ENCODE measurements at places on chromosomes 7 and 10.

- DNase-seq: no peak
These were observed 92.1 kb upstream of the PODXL start for GRCh38 chr7:131648491-131648890.

GRCh38 chr10:7696545-7696944 lies 6.6 kb upstream of the ITIH2 start:
- no peak for DNase-seq

DNA sequence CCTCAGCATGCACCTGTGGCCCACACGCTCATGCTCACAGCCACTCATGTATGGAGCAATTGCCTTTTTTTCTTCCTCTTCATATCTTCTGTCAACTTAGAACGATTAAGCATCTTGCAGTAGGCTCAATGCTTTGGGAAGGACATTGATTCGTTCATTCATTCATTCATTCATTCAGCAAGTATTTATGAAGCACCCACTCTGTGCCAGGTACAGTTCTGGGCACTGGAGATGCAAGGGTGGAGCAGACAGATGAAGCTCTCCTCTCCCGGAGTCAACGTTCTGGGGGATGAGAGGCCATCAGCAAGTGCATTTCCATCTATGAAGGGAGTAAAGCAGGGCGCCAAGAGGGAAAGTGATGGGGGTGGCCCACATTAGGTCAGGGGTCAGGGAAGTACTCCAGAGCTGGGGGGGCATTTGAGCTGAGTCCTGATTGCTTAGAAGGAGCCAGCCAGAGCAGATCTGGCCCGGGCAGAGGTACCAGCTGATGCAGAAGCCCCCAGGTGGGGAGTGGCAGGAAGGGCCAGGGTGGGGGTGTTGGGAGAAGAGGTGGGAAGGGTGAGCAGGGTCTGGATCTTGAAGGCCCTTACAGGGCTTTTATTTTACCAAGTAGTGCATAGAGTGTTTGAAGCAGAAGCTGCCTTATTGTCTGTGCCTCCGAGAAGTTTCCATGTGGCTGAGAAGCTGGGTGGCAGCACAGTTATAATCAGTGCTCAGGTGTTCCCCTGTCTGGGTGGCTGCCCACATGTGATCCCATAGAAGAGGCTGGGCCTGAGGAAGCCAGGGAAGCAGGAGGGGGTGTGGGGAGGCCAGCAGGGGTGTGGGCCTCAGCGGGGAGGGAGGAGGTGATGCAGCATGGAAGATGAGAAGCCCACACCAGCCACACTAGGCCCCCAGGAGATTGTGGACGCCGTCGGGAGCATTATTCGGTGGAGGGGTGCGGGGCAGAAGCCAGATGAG lies 36.2 kb downstream of the CHST3 start:
- DNase-seq: no peak

DNA sequence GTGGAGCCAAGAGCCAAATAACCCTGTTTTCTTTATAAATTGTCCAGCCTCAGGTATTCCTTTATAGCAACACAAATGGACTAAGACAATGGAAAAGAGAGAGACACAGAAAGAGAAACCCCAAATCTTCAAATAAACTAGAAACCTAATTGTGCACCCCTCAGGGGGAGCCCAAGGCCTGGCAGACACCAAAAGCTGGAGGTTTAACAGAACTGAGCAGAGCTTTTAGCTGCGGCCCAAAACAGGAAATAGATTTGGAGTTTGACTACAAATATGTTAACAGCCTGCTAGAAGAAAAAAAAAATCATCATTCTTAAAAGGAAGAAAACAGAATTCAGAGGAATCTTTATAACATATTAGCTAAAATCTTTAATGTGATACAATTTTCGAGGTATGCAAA lies 1135.0 kb downstream of the GATA3 start:
- DNase-seq: no peak

DNA sequence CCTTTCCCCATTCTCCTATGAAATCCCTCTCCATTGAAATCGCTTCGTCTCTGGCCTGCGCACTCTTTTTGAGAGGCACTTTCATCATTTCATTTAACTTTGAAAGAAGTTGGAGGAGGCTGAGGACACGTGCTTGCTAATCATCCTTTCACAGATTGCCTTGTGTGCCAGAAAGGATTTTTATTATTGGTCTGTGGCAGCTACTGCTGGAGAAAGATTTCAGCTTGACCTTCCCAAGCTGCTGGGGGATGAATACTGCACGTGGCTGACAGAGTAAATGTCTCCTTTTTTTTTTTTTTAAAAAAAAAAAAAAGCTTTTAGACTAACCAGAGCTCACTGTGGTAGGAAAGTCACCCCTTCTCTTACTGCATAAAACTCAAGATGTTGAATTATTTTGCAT lies 44.2 kb upstream of the KCNIP2 start:
- no peak for DNase-seq

GRCh38 chr10:79237454-79238157 lies 109.7 kb upstream of the PPIF start:
- no peak for DNase-seq

DNA sequence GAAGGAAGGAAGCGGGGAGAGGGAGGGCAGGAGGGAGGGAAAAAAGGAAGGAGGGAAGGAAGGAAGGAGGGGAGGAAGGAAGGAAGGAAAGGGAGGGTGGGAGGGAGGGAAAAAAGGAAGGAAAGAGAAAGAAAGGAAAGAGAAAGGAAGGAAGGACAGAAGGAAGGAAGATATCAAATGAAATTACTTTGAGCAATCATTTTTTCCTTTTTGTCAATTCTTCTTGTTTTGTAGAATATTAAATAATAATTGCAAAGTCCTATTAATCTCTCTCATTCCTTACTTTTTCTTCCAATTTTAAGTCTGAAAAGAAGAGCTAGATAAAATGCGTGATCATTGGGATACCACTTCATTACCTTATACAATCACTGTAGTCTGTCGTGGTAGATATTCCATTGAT lies 117.5 kb downstream of the PLXDC2 start:
- DNase-seq: no peak

- no peak for DNase-seq
These were observed 201.0 kb downstream of the ZMYND11 start for GRCh38 chr10:336247-336646.

- peak; percentile 44 for DNase-seq
These were observed at the start of gene PFKP for GRCh38 chr10:3067118-3067858. PFKP (plus strand) TSS chr10:3067548; CDS start chr10:3067596, 48 bp downstream.

- DNase-seq: no peak
These were observed 73.3 kb downstream of the TAF3 start for GRCh38 chr10:7891634-7892033.

- no peak for DNase-seq
These were observed 564.9 kb downstream of the POM121L12 start for GRCh38 chr7:53600296-53600695.

DNA sequence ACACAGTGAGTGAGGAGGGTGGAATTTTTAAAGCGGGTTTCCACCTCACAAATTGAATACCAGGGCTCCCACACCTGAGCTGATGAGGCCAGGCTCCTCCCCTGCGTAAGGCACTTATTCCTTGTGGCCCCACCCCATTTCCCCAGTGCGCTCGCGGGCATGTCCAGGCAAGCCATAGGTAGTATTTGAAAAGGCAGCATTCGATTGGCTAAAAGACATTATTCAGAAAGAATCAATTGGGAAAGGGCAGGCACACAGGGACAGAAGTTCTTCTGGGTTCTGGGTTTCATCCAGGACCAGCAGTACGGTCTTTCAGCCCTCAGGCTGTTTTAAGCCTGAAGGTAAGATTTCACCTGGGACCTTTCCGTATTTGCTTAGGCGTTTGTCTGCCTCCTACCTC lies 222.3 kb downstream of the BBS9 start:
- DNase-seq: no peak

DNA sequence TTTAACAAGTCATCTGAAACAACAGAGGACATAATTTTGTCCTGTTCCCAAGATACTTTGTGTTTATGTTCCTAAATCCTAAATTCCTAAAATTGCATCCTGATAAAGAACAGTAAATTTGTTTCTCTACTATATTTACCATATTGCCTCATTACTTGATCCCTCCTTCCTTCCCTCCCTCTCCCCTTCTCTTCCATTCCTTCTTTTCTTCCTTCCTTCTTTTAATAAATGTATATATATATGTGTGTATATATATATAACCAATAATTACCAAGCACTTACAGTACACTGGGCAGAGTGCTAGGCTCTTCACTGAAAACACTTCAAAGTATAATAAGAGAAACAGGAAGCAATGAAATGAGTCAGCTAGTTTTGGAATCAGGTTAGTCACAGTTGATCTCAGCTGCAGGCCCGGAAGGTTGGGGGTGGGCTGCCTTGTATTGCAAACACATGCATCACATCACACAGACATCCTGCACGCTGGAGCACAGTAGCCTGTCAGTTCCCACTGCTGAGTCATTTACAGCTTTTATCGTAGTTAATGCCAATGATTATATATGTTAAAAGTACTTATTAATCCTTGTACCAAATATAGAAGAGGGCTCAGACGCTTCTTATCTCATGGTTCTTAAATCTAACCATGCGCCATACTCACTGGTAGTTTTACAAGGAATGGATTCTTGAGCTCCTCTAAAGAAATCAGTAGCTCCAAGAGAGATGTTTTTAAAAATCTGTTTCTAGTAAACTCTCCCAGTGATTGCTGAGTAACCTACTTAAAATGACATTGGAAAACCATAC lies 551.7 kb downstream of the GRM8 start:
- peak; percentile 93 for DNase-seq

DNA sequence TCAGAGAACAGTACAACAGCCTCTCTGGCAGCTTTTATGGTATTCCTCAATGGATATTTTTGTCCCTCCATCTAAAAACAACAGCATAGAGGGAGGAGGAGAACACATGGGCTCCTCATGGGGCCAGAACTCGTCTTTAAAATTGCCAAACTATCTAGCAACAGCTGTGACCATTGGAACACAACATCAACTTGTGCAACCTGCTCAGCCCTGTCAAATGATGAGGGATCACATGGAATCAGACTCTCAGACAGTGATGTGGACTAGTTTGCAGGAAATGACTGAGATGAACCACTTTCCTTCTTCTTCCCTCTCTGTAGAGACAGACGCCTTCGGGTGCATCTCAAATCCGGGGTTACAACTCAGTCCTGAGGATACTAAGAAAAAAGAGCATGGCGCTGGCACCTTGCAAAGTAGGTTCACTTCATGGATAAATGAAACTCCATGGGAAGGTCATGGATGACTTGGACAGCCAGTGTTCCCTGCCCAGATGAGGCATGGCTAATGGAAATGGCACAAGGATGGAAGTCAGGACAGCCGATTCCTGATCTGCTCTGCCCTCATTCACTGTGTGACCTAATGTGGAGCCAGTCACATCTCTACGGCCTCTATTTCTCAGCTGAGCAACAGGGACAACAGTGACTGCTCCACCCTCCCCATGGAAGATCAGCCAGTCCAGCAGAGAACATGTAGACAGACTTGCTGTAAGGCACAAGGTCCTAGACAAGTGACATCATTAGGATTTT lies 24.6 kb upstream of the DGKI start:
- no peak for DNase-seq

DNA sequence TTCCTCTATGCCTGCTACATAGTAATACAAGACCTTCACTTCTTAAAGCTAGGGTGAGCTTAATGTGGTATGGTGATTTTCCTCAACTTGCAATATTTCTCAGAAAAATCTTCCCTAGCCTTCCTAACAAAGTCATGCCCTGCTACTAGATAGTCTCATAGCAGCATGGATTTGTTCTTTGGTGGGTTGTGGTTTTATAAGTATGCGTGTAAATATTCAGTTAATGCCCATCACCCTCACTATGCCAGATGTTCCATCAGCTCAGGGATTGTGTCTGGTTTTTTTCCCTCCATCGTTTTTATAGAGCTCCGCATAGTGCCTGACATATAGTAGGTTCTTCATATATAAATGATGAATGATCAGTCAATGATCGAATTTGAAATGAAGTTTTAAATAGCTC lies 182.8 kb downstream of the CREB5 start:
- DNase-seq: no peak

DNA sequence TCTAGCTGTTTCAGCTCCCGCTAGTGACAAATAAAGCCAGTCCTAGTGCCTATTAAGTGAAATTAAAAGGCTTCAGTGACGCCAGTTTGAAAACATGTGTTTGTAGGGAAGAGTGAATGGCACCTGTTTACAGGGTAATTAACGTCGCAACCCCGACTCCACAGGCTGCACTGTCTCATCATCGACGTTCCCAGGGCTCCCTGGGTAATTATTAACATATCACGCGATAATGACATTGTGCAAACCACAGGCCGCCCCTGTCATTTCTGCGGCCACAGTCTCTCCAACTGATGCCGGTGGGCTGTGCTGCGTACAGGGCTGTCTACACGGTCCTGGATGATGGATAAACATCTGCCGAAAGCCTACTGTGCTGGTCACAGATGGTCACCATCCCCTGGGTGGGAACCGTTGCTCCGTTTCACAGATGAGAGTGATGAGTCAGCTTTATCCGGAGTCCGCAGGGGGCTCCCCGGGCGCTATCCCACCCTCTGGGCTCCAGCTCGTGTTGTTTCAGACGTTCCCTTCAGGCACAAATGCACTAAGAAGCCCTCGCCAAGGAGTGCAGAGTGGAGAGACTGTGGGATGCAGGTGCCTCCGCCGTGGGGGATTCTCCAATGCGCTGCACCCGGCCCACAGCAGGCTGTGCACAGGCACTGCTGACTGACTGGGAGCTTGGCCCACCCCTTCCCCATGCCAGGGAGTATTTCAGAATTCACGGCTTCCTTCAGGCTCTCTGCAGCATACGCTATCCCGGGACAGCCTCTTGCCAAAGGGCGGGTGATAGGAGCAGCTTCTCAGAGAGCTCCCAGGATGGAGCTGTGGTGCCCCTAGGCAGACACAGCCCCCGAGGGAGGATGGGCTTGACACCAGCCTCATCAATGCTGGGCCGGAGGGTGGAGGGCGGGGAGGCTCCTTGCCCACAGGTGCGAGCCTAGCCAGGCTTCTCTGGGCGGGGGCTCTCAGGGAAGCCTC lies 491.8 kb upstream of the FOXK1 start:
- no peak for DNase-seq

GRCh38 chr10:69179089-69179742 lies 818 bp upstream of the SUPV3L1 start:
- no peak for DNase-seq

GRCh38 chr10:119290301-119291048 lies 83.1 kb downstream of the GRK5 start:
- DNase-seq: no peak

DNA sequence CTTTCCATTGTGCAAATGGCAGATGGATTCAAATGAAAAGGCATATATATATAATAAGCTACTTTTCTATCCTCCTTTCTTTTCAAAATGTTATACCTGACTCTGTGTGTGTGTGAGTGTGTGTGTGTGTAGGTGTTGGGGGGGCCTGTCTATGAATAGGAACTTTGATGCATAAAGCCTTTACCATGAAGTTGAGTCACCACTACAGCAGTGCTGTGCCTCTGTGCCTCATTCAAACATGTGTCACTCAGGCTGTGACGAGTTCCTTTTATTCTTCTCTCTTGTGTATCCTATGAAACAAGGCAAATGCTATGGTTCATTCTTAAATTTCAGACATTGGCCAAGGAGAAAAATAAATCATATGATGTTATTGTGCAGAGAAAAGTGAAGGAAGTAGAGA lies 52.7 kb upstream of the DKK1 start:
- no peak for DNase-seq

DNA sequence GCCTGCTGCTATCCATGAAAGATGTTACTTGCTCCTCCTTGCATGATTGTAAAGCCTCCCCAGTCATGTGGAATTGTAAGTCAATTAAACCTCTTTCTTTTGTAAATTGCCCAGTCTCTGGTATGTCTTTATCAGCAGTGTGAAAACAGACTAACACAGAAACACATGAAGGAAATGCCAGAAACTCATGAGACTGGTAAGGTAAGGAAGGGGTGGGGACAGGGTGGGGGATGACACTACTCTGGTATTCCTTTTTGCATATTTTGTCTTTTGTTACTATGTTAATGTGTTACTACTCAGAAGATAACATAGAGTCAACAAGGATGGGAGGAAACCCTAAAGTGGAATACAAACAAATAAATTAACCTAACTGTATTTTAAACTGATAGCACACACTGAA lies 69.8 kb upstream of the DRGX start:
- DNase-seq: no peak
